ENCODE measurements at places on chromosomes 1 and 21.
A peak's percentile ranks its signal among the peaks of the same experiment; 100 is the strongest.

- DNase-seq, result no peak
Observed at GRCh38 chr1:158952416-158952815, 21.1 kb downstream of the PYHIN1 start.

- DNase-seq, result no peak
Observed at GRCh38 chr1:57882934-57883641, 459.2 kb upstream of the DAB1 start.

DNA sequence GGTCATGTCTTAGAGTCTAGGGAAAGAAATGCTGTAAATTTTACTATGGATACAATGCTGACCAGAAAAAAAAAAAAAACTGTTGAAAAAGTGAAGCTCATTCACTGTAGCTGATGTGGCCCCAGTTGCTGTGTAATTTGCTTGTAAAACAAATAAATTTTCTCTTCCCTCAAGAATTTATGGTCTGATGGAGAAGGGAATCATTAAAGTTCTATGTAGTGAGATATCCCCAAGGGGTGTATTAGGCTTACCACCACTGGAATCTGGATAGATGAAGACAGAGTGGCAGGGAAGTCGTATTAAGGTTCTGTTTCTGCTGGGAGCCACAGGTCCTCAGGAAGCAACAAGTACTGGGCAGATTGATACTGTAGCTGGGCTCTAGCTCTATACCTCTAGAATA, 860.0 kb downstream of the LTN1 start:
- DNase-seq, result peak; percentile 44

DNA sequence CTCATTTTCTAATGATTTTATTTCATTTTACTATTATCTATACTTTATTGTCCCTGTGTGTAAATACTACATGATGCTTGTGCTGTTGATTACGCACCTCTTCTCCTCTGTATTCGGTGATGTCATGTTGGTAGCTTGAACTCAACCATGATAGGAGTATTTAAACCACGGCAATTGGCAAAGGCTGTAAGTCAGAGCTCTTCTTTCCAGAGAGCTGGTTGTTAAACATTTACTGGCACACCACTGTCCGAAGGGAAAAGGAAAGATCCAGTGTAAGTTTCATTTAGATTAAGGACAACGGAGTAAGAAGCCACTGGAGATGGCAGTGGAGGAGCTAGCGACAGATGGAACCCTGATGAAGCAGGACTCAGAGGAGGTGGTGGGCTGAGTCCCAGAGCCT, 93.4 kb upstream of the KCNE2 start:
- no peak for DNase-seq

DNA sequence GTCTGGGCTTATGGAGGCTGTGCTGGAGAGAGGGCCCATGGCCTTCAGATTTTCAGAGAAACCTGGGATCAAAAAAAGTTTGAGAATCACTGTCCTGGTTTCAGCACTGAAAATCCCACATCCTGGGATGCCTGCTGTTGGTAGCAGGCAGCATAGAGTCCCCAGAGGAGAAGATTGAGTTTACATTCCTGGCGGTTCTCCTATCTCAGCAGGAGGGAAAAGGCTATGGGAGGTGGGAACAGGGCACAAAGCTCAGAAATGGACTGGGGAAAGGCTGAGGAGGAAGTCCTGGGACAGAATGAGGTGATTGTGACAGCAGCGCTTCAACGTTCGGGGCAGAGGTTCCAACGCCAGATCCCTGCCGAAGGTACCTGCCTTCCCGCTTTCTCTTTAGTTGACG, 103.4 kb downstream of the ETS2 start:
- DNase-seq, result no peak
